ENCODE measurements at places on chromosomes 7 and 10.
A peak's percentile ranks its signal among the peaks of the same experiment; 100 is the strongest.

- DNase-seq, result no peak
Measured at GRCh38 chr7:74430961-74431466, 22.7 kb upstream of the GTF2IRD1 start.

DNA sequence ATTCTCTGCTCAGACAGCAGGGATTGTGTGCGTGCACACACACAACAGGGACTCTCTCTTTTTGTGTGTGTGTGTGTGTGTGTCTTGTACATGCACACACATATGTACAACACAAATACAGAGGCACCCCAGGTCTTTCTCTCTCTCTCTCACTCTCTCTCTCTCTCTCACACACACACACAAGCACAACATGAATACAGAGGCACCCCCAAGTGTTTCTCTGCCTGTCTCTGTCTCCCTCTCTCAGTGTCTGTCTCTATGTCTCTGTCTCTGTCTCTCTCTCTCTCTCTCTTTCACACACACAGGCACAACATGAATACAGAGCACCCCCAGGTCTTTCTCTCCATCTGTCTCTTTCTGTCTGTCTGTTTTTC lies 746 bp downstream of the NPFFR1 start:
- no peak for DNase-seq

DNA sequence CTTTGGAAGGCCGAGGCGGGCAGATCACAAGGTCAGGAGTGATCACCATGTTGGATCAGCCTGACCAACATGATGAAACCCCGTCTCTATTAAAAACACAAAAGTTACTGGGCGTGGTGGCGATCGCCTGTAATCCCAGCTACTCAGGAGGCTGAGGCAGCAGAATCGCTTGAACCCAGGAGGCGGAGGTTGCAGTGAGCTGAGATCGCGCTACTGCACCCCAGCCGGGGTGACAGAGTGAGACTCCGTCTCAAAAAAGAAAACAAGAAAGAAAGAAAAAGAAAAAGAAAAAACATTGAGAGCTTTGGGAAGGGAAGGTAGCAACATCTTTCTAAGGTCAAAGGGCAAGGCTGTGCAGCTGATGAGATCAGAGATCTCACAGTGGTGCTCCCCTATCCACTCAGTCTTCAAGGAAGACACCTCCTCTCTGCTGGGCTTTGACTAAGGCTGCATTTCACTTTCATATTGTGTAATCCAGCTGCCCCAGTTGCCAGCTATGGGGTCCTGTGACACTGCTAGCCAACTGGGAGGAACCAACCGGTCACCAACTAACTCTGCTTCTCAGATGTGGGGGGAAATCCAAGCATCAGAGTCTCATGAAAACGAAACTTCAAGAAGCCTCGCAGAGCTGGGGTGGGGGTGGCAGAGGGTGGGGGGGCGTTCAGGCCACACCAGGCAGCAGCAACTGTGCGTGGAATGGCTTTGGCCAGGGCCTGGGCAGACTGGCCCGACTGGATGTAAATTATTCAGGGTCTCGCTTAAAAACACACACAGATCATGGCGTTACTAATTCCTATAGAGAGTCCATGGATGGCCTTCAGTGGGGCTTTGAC lies 1.5 kb downstream of the IL15RA start:
- peak; percentile 15 for DNase-seq

GRCh38 chr7:22662036-22662435 lies 65.0 kb upstream of the IL6 start:
- no peak for DNase-seq

DNA sequence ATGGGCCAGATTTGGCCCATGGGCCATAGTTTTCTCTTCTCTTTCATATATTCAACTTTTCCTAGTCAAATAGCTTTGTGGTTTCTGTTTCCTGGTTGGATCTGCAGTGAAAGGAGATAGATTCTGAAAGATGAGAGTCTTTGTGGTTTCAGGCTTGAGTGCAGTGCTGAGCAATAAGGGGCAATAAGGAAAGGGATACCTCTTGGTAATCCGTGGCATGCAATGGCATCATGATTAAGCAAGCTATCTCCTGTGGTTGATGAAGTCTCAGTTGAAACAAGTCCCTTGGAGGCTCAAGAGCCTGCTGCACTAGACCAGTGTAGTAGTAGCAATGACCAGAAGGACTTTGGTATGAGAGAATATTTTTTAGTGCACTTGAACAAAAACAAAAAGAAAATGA lies 187.7 kb upstream of the CNTNAP2 start:
- DNase-seq, result no peak

GRCh38 chr7:141074162-141074991 lies 513 bp downstream of the TMEM178B start:
- no peak for DNase-seq

Measured in stimulated activated CD4-positive, alpha-beta T cell treated with anti-CD3 and anti-CD28 coated beads, Interleukin-1b, Interleukin-23, amount 100 ng/mL, for 1 hour (primary cell).